ENCODE measurements at places on chromosomes 16 and 17.

- DNase-seq, result no peak
Observed at GRCh38 chr16:24493821-24494220, 45.5 kb upstream of the RBBP6 start.

GRCh38 chr17:31570951-31571892 is 179.7 kb downstream of the RAB11FIP4 start:
- DNase-seq, result no peak

GRCh38 chr16:3038896-3039295 is 2.2 kb upstream of the BICDL2 start:
- DNase-seq, result no peak

- no peak for DNase-seq
Observed at GRCh38 chr17:8162997-8163977, 539 bp upstream of the VAMP2 start.

- no peak for DNase-seq
Observed at GRCh38 chr17:17748179-17748578, 66.9 kb downstream of the RAI1 start.

DNA sequence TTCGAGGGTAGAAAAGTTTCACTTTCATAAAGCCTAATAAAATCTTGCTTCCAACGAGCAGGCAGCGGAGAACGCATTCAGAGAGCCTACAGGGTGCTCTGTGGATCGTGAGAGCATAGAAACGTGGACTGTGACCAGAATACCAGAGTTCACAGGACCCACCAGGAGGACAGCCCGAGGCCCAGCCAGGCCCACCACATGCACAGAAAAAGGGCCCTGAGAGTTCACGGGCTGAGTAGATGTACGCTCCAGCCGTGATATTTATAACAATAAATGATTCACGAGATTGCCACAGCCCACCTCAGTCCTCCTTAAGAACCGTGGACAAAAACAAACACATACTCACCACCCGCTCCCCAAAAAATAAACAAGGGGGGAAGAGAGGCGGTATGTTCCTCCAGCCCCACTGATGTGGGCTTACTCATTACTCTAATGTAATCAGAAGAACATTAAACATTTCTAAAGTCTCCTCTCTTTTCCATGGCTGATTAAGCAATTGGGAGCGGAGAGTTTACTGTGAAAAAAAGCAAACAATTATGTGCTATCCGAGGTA is 207.2 kb downstream of the C16orf78 start:
- DNase-seq, result no peak

- DNase-seq, result no peak
Observed at GRCh38 chr16:73170612-73171038, 122.7 kb upstream of the ZFHX3 start.

DNA sequence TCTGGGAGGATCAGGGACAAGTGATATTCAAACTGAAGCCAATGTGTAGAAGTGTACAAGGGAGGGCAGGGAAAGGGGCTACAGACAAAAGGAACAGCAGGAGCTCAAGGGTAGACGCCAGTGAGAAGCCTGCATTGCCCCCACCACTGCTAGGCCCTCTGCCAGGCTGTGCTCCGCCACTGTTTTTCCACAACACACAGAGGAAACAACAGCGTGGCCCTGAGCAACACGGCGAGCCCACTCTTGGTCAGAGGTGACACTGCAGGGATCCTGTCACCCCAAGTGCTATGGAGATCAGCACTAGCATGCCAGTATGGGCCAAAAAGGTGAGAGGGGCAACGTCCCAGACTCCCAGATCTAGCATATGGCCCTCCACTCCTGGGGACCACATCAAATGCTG is 23.4 kb downstream of the MYO18A start:
- DNase-seq, result no peak

DNA sequence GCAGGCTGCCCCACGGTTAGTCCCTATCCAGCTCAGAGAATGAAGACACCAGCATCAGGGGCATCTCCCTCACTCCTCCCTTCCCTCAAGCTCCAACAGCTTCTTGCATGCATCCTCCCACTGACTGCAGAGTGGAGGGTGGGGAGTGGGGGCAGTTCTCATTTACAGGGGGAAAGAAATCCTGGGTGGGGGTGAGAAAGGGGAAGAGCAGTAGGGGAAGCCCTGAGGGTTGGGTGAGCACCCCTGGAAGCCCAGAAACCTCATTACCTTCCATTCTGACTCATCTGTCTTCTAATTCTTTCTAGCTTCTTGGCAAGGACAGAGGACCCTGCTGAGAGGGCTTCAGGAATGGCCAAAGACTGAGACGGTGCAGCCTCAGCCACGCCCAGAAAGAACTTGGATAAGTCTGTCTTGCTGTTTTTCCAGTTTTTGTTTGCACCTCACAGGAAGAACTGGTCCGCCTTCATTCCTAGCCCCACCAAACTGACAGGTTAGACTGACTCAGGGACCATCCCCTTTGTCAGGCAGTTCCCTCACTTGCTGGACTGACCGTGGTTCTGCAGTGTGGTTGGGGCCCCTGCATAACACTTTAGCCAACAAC is 52.5 kb upstream of the WSB1 start:
- no peak for DNase-seq

GRCh38 chr16:26505496-26505895 is 561.2 kb upstream of the C16orf82 start:
- no peak for DNase-seq

- no peak for DNase-seq
Observed at GRCh38 chr17:72321896-72322295, 201.1 kb downstream of the SOX9 start.

GRCh38 chr16:73113336-73113735 is 65.4 kb upstream of the ZFHX3 start:
- DNase-seq, result no peak

DNA sequence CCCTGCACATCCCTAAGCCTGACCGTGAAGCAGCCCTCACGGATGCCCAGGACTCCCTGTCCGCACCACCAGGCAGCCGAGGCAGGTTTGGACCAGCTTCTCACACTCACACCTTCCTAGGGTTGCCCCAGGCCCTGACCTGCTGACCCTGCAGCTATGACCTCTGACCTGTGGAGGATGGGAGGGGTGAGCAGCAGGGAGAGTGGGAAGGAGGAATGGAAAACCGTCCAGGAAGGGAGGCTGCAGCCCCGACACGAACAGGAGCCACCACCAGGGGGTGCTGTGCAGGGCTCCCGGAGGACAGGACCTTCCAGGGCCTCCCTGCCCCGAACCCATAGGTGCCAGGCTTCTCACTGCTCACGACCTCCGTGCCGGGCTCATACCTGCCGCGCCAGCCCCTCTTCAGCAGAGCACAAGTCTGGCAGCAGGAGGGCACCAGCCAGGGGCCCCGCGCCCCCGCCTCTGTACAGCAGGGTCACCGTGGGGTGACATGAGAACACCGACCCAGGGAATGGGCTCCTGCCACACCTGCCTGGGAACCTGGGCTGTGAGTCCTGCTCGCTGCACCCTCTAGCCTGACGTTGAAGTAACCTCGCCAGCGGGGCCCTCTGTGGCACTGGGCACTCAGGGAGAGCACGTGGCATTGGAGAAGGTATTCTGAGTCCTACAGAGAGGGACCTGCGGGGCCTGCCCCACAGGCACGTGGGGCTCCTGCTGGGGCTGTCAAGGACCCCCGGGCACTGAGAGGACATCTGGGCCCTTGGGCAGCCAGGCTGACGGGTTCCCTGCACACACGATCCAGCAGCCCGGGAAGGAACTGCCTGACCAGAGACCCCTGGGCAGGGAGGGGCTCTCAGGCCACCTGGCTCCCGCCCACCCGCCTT is 37.6 kb downstream of the CTU2 start:
- peak; percentile 58 for DNase-seq

- no peak for DNase-seq
Observed at GRCh38 chr16:86665319-86665675, 86.9 kb downstream of the FOXL1 start.

GRCh38 chr16:66295761-66296546 is 70.5 kb upstream of the CDH5 start:
- no peak for DNase-seq

DNA sequence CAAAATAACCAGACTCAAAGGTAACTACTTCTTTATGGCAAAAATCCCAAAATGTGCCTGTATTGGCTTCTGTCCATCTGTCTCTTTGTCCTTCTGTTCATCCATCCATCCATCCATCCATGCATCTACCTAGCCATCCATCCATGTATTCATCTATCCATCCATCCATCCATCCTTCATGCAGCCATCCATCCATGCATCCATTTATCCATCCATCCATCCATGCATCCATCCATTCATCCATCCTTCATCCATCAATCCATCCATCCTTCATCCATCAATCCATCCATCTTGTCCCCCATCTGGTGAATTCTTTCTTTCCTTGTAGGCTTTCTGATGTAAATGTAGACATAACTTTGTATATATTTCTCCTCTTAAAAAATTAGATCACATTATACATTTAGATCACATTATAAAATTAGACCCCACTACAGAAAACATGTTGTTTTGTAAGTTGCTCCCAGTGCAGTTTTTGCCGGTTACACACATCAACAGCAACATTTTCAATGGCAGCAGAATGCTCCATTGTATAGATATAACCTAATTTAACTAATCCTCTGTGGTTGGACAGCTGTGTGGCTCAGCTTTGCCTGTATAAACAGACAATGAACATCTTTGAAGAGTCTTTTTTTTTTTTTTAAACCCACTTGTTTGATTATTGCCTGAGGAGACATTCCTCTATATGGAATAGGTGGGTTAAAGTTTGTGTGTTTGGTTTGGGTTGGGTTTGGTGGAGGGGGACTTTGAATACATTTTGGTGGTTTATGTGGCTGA is 72.0 kb downstream of the MSI2 start:
- DNase-seq, result no peak

GRCh38 chr17:19407601-19408345 is 3.3 kb upstream of the RNF112 start:
- no peak for DNase-seq

GRCh38 chr17:33551911-33552310 is 258.8 kb upstream of the ASIC2 start:
- DNase-seq, result no peak

GRCh38 chr17:73645050-73645871 is 1.0 kb upstream of the SDK2 start:
- no peak for DNase-seq

DNA sequence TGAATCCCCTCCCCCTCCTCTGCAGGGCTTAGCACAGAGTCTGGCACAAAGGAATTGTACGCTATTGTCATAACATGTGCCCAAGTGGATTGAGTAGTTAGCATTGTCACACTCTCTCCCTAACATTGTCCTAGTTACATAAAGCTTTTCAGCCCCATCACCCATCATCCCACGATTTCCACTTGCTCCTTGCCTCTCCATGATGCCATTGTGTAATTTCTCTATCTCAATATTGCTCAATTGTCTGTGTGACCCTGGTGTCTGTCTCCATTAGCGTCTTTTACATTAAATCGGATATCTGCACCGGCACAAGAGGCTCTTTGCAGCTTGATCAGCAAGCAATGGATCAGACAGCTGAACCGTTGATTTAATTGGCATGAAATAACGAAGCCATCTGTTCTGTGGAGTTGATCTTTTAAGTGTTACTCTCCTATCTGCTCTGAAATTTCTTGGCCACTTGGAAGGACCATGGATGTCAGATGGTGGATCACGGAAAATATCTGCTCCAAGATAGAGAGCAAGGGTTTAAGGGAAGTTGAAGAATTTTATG is 77.0 kb upstream of the HS3ST4 start:
- no peak for DNase-seq

- DNase-seq, result no peak
Observed at GRCh38 chr16:89344846-89345611, 127.5 kb downstream of the ZNF778 start.

GRCh38 chr16:56747486-56748045 is 17.6 kb downstream of the NUP93 start:
- DNase-seq, result no peak

DNA sequence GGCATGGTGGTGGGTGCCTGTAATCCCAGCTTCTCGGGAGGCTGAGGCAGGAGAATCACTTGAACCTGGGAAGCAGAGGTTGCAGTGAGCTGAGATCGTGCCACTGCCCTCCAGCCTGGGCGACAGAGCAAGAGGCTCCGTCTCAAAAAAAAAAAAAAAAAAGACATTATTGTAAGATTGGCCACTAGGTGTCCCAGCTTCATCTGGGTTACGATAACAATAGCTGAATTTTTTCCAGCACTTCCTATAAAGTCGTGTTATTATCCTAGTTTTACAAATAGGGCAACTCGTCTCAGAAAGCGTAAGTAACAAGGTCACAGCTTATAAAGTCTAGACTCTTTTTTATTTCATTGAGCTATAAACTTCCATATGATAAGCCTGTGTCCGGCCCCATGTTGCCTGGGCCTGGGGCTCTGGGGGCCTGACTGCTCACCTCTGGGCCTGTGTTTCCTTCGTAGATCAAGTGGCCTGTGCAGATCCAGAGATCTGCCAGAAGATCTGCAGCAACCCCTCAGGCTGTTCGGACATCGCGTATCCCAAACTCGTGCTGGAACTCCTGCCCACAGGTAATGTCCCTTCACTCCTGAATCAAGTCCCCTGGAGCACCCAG is 60.5 kb downstream of the SLC5A11 start:
- no peak for DNase-seq

- DNase-seq, result no peak
Observed at GRCh38 chr16:81908466-81909262, 102.6 kb downstream of the SDR42E1 start.

- peak; percentile 4 for DNase-seq
Observed at GRCh38 chr16:50509521-50510341, 38.5 kb upstream of the NKD1 start.

- no peak for DNase-seq
Observed at GRCh38 chr16:57889960-57890751, 80.8 kb downstream of the CNGB1 start.

Measured in stimulated activated CD8-positive, alpha-beta memory T cell treated with anti-CD3 and anti-CD28 coated beads, Interleukin-2, amount 100 ng/mL, for 48 hours (primary cell).